ENCODE measurements at places on chromosomes 4 and X.
A peak's percentile ranks its signal among the peaks of the same experiment; 100 is the strongest.

DNA sequence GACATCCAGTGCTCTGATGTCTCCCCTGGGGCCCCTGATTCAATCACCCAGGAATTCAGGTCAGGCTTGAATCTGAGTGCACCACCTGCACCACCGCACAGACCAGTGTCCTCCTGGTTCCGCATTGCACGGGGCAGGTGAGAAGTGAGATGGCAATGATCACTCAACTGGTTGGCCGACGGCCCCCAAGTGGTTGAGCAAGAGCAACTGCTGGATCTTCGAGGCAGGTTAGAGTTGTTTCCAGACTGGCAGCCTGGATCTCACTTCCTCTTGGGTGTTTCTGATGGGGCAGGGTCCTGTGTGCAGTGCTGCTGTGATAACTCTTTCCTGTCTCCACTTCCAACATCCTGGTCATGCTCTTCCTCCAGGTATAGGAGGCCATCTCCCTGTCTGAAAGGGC, 50.4 kb downstream of the C4orf50 start:
- no peak for DNase-seq

DNA sequence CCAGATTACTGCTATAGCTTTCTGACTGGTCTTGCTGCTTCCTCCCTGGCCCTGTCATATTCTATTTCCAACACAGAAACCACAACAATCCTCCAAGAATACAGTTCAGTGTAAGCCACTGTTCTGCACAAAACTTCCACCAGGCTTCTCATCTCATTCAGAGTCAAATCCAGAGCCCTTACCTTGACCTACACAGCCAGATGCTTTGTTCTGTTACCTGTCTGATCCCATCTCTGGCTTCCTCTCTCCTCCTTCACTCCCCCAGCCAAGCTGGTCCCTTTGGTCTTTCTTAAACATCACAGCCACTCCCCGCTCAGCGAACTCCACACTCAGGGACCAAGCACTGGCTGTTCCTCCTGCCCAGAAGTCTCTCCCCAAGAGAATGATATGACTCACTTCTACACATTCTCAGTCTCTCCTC, 84.8 kb upstream of the BMP2K start:
- no peak for DNase-seq

DNA sequence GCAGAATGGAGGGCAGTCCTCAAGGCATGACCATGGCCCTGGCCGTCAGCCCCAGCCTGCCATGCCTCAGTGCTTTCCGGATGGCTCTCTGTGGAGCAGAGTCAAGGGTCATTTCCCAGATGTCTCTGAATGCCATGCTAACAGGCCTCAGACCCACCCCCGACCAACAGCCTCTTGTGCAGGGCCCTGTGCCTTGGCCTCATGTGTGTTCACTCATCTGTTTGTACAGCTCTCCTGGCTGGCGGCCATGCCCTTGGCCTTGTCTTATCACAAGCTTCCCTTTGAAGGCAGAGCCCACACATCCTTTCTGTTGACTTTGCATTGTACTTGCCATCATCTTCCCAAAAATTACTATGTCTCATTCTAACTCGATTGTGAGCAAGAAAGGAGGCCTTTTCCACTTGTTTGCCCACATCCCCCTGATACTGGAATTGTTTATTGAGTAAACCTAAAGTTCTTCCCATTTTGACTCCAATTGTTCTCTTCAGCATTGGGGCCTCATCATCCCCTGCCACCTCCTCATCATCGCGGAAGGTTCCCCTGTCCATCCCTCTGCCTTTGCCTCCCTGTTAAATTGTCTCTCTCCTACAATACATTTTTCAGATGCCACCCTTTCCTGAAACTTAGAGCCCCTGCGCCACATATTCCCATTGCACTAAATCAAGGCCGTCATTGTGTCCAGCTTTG, 6.3 kb downstream of the CA5B start:
- DNase-seq, result no peak

GRCh38 chrX:152641996-152642395, 4.3 kb downstream of the GABRQ start:
- DNase-seq, result no peak

GRCh38 chr4:91502365-91502764, 801.4 kb upstream of the GRID2 start:
- no peak for DNase-seq

GRCh38 chr4:8586671-8587468, 5.7 kb upstream of the CPZ start:
- DNase-seq, result no peak

GRCh38 chr4:36152735-36153134, 91.6 kb downstream of the ARAP2 start:
- DNase-seq, result no peak

- DNase-seq, result no peak
Measured at GRCh38 chr4:15344041-15344440, 83.8 kb upstream of the C1QTNF7 start.

GRCh38 chr4:147644471-147644870, 27.3 kb downstream of the TMEM184C start:
- no peak for DNase-seq

DNA sequence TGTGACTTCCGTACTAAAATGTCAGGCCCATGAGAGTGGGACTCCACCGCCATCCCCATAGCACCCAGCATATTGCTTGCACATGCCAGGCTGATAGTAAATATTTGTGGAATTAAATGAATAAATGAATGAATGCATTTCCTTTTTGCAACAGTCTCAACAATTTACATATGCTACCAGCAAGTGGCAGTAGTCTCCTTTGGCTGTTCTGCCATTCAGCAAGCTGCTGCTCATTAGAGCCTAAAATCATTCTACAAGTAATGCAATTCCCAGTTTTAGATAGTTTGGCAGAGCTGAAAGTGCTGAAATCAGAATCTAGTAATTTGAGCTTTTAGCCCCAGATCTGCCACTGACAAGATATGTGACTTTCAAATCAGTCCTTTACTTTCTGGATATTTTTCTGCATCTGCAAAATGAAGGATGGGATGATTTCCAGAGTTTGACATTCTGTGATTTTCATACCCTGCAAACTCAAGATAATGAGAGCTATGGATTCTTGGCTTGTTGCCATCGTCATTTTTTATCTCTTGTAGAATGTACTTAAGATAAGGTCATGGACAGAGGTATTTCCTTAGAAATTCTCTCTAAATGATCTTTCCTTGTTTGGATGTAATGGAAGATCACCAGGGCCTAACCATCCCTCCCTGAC, 35.7 kb upstream of the INTS6L start:
- DNase-seq, result peak; percentile 22

GRCh38 chrX:153349952-153350351, 16.0 kb downstream of the ZNF275 start:
- no peak for DNase-seq

GRCh38 chr4:174281182-174281737, 2.2 kb downstream of the FBXO8 start:
- DNase-seq, result no peak

GRCh38 chr4:911221-911751, 20.8 kb downstream of the GAK start:
- DNase-seq, result no peak

DNA sequence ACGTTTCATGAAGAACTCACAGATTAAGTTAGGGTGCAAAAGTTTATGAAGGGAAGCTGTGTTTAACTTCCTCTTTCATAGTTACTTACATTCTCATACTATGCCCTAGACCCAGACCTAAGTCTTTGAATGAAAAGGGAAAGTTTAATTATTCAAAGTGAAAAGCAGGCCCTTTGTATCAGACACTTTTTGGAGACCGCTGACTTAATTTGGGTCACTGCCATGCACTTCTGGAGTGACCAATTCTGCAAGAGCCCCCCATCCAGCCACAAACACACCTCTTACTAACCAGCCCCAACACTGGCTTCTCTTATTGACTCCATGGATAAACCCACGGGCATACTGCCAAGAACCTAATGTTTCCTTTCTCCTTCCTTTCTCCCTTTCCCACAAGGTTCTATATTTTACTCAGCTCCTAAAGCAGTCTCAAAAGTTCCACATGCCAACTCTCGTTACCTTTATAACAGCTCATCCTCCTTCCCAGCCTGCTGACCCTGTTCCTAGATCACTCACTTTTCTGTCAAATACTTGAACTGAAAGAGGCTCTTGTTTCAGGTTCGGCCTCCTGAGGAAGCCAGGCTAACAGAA, 34.5 kb downstream of the ABCE1 start:
- DNase-seq, result no peak

DNA sequence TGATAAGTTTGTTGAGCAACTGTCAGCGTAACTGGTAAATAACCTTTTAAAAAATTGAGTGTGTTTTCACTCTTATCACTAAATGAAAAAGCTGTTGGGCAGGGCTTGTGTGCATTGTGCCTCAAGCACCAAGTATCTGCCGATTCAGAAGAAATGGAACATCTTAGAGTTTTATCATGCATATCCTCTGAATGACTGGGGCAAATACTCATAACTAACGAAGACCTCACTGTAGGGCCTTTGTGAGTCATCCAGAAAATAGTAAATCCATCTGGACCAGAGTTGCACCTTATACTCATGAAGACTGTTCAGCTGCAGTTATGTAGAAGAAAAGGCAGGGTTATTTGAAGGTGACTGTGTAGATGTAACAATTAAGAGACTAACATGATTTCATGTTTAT, 222.1 kb downstream of the CAMK2D start:
- DNase-seq, result no peak

DNA sequence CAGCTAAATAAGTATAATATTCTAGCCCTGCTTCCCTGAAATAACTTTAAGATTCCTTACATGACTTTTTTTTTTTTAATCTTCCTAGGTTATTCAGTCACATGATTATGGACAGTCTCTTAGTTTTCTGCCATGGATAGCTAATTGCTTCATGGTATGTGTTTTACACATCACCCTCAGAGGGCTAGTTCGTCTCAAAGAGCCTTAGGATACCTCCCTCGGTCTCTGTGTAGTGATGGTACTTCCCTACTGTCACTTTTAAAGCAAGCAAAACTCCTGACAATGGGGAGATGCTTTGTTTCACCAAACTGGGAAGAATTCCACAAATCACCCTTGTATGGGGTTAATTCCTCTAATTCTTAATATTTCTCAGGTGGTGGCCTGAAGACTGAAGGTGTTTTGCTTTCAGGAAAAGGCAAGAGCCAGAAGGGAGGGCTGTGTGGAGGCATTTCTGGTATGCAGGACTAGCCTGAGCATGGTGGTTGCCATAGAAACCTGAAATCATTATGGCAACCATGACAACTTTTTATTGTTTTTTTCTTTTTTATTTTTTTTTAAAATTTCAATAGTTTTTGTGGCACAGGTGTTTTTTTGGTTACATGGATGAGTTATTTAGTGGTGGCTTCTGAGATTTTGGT, 70.4 kb downstream of the BEX3 start:
- no peak for DNase-seq

- no peak for DNase-seq
Measured at GRCh38 chr4:189001283-189001970, 862.2 kb downstream of the TRIML1 start.

GRCh38 chrX:99469439-99469838, 940.6 kb downstream of the PCDH19 start:
- no peak for DNase-seq

DNA sequence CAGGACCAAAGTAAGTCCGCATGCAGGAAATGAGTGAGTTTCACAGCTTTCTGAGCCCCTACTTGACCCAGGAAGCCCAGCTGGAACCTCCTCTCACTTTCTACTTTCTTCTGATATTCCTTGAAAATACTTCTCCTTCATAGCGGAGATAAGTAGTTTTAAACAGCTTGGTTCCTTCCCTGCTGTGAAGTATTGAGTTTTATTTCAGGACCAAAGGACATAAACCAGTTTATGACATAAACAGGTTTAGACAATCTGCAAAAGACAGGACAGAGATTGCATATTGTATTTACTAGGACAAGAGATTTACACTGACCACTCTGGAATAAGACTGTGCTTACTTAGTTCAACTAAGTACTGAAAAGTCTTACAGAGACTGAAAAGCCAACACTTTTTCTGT, 54.8 kb downstream of the PAGE2 start:
- DNase-seq, result no peak

DNA sequence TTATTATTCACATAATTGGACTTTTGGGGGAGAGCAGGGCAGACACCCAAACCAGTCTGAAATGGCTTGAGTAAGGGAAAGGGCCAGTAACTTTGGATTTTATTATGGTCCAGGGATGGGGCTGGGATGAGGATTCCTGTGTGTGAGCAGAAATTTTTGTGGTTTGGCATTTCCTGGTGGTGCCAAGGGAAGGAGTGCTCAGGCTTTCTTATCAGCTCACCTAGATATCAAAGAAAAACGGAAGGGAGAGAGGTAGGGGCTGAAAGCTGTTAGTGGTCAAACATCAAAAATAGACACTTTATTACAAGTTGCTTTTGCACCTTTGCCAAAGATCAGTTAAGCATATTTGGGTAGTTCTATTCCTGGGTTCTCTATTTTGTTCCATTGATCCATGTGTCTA, 128.5 kb upstream of the DIPK2B start:
- no peak for DNase-seq

DNA sequence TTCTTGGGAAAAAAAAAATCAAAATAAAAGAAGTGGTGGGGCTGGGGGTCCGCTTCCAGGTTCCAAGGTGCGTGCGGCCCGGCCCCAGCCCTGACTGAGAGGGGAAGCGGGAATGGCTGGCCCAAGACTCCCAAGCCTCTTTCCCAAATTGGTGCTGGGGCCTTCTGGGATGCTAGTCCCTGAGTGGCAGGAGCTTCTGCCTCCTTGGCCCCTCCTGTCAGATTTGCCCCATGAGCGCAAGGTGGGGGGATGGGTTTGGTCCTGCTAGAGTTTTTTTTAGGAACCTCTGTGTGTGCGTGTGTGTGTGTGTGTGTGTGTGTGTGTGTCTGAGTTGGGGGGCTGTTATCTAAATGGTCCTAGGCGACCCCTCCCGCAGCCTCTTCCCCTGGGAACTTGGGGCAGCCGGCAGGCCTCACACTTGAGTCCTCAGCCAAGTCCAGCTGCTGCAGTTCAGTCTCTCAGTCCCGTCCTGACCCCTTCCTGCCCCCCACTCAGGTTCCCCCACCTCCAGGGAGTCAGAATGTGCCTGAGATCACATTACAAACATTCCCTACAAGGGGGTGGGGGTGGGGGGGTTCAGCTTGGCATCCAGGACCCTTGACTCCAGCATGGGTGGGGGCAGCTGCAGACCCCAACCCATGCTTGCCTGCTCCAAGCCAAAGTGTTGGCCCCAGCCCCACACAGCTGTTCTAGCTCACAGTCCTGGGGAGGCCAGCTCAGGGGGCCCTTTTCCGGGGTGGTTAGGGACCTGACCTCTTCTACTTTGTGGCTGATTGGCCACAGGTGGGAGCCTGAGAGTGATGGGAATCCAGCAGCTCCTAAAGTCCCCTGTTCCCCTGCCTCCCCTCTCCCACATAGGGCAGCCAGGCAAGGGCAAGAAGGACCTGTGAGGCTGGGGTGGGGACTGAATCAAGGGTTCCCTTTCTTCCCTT, 4.0 kb downstream of the EFNB1 start:
- no peak for DNase-seq

GRCh38 chr4:139266208-139266582, 13.8 kb downstream of the MGARP start:
- DNase-seq, result no peak

DNA sequence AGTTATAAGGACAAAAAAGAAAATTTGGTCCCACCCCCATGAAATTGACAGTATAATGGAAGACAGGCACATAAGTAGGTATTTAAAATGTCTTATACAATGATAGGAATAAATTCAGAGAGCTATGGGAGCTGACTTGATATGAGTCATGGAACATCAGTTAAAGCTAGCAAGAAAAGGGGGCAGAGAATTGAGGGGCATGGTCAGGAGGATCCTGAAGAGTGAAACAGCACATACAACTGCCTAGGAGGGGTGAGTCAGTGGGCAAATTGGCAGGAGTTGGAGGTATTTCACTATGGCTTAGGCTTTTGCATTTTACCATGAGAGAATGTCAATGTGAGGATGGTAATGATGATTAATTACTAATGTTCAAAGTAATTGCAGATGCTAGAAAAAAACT, 95.4 kb upstream of the BANK1 start:
- DNase-seq, result no peak

Measured in NCI-H2227 treated with DMSO at 0.1 percent for 48 hours (cell line).